ENCODE measurements at places on chromosomes 2 and 18.

DNA sequence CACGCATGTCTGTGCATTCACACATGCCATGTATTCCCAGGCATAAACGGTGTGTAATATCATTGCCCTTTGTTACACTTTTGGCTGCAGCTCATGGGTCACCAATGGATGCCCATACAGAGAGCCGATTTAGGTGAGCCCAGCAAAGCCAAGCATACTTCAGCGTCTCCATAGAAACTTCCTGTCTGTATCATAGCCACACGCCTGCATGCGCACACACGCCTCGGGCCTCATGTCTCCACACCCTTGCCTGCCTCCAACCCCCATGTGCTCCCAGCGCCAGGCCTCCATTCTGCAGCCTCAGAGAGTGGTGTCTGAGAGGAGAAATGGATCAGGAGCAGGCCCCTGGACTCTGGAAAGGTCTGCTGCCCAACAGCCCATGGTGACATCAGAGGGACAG lies 33.5 kb upstream of the SELENOI start:
- DNase-seq, result no peak

GRCh38 chr2:119645173-119645855 lies 33.7 kb upstream of the TMEM177 start:
- DNase-seq, result no peak

DNA sequence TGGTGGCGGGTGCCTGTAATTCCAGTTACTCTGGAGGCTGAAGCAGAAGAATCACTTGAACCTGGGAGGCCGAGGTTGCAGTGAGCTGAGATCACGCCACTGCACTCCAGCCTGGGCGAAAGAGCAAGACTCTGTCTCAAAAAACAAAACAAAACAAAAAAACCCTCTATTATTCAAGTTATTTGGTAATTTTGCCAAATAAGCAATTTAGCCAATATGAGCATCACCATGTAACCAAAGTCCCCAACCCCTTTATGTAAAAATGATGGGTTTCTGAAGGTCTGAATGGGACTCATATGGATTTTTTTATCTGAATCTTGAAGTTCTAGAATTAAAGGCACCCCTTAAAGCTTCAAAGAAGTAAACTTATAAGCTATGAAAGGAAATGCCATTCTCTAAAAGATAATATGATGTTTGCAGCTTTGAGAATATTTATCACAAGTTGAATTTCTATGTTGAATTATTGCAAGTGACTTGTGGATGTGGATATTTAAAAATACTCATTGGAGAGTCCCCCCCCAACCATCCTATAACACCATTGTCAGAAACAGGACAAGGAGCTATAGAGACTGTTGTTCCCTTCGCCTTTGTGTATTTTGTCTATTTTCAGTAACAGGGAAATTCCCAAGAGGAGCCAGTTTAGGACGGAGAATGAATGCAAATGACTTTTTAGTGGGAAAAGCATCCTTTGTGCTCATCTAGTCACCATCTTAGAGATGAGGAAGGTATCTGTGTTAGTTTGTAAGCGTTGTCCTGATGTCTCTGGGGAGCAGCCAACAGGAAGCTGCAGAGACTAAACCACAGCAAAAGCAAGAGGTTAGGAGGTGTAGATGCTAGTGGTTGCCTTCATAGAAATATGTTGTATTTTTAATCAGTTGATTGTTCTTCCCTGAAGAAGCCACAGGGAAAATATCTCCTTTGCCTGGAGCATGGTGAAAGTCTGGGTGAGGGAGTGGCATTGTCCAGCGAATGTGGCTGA lies 68.3 kb downstream of the TET3 start:
- DNase-seq, result no peak

GRCh38 chr18:24974431-24974830 lies 377.5 kb downstream of the ZNF521 start:
- no peak for DNase-seq

- DNase-seq, result no peak
These were observed 4.4 kb upstream of the ACKR3 start for GRCh38 chr2:236565212-236565611.

GRCh38 chr18:79484661-79485621 lies 89.2 kb downstream of the NFATC1 start:
- DNase-seq, result peak; percentile 81

GRCh38 chr2:177015356-177015923 lies 197.2 kb upstream of the HNRNPA3 start:
- no peak for DNase-seq

DNA sequence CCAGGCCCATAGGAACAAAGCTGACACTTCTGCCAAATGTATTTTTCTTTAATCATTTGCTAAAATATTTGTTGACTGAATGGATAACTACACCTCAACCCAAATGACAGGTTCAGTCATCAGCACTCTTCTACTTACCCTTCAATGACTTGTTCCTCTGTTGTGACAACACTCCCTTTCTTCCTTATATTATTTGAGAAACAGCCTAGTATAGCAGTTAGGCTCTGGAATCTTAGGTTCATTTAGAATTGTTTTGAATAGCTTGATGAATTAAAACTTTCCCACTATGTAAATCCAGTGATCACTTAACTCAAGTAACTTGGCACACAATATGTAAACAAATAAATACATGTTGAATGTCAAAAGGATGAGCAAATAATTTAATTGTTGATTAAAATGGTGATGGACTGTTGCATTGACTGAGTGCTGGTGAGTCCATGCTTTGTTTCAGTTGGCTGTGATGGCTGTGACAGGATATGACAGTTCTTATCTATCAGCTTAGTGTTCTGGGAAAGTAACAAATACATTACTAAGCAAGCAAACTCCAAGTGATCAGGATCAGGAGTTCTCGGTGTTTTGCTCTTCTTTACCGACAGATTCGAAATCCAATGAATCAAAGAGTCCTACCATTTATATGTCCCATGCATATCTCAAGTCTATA lies 2.8 kb upstream of the MOGAT1 start:
- DNase-seq, result no peak

- no peak for DNase-seq
These were observed 124.9 kb downstream of the RDH14 start for GRCh38 chr2:18435426-18436037.

- no peak for DNase-seq
These were observed 232.7 kb downstream of the MBD2 start for GRCh38 chr18:53991805-53992204.

All from sciatic nerve (tissue), 2 donors.